Lung (tissue), 17 donors: ENCODE measurements at places on chromosomes 7 and 10. TPM values are rescaled to one million over a fixed set of nuclear protein-coding genes. Genes with fewer than 3 reads are reported as not detected.

The FAM185A gene
- 17.3 TPM for total RNA-seq

DNA sequence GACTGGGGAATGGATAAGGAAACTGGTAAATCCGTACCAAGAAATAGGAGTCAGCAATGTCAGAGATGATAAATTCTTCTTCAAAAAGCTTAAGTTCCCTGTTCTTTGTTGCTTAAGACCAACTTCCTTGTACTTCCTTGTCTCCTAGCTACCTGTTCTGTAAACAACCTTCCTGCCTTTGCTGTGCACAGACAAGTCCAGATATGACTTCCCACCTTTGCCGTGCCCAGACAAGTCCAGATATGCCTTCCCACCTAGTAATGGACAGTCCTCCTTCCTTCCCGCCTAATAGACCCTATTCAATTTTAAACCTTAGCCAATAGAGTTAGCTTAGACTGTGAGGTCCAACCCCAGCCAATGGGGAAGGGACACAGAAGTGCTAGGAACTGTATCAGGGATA lies 2.5 kb upstream of the ZNF33A start:
- no peak for DNase-seq

The GPNMB gene
- total RNA-seq, result 58.5 TPM

The HYCC1 gene
- total RNA-seq, result 54.4 TPM

The RBP3 gene
- not detected for total RNA-seq

DNA sequence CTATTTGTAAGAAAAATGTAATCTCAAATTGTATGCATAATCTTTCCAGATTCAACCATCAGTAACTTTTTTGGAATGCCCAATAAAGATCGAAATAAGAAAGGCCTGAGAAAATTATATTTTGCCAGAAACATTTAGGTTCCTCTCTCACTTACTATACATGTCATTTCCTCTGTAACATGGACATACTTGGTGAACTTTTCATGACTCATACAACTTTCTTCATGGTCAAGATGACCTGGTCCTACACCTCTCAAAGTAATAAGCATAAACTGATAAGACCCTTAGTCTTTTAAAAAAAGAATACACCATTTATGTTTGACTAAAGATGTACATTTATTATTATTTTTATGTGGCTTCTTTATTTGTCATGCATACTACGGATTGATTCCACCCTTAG lies 125.3 kb downstream of the REEP3 start:
- no peak for DNase-seq

The PPIA gene
- 1,610 TPM for total RNA-seq

The IFIT1 gene
- 16.9 TPM for total RNA-seq

DNA sequence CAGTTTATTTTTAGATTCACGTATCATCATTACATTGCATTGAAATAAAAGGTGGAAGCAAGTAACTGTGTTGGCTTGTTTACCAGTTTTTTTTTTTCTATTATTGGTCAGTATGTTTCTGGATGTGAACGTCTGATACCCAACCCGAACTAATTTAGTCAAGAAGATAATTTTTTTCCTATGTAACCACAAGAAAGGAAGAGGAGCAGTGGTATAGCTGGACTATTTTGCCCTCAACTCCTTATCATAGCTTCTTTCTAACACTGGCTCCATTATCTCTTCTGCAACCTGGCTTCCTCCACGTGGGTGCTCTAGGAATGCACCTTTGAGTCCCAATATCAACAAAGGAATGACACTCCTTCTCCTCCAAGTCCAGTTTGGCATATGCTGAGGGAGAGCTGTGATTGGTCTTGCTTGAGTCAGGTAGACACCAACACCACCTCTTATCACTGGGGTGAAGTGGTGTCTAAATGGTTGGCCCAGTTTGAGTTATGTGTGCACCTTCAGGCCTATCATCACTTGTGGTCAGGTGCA lies 29.4 kb downstream of the OR9A2 start:
- DNase-seq, result no peak

DNA sequence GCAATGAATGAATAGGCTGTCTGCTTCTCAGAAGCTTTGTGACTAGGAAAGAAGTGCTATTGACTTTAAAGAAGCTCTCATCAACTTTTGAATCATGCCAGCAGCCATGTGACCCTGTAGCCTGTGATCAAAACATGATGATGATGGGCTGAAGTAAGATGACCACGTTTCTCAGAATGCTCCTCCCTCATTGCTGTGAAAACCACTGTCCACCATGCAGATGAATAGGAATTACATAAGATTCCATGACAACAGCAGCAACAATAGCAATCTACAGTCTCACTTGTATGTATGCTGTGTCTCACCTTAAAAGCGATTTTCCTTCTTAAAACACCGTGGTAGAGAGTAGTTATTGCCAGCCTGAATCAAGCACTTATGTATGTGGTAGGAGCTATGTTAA lies 228.4 kb downstream of the TRIL start:
- no peak for DNase-seq

GRCh38 chr7:23963461-23964165 lies 253.6 kb downstream of the STK31 start:
- peak; percentile 67 for DNase-seq

GRCh38 chr10:31401287-31401686 lies 82.3 kb downstream of the ZEB1 start:
- DNase-seq, result no peak

GRCh38 chr10:25867321-25867720 lies 66.7 kb upstream of the MYO3A start:
- no peak for DNase-seq

The MARVELD1 gene
- total RNA-seq, result 57.9 TPM

- peak; percentile 91 for DNase-seq
Measured at GRCh38 chr7:29105752-29106668, 40.3 kb downstream of the CPVL start.

The CACNA2D1 gene
- 11.5 TPM for total RNA-seq

The PNLIPRP1 gene
- total RNA-seq, result 1.4 TPM

The DOCK1 gene
- total RNA-seq, result 102 TPM

- DNase-seq, result peak; percentile 18
Measured at GRCh38 chr7:151871904-151872303, 5.0 kb downstream of the PRKAG2 start.
